ENCODE measurements at places on chromosomes 1 and 21.

GRCh38 chr1:67618285-67619018 lies 66.5 kb upstream of the GADD45A start:
- peak; percentile 81 for DNase-seq

DNA sequence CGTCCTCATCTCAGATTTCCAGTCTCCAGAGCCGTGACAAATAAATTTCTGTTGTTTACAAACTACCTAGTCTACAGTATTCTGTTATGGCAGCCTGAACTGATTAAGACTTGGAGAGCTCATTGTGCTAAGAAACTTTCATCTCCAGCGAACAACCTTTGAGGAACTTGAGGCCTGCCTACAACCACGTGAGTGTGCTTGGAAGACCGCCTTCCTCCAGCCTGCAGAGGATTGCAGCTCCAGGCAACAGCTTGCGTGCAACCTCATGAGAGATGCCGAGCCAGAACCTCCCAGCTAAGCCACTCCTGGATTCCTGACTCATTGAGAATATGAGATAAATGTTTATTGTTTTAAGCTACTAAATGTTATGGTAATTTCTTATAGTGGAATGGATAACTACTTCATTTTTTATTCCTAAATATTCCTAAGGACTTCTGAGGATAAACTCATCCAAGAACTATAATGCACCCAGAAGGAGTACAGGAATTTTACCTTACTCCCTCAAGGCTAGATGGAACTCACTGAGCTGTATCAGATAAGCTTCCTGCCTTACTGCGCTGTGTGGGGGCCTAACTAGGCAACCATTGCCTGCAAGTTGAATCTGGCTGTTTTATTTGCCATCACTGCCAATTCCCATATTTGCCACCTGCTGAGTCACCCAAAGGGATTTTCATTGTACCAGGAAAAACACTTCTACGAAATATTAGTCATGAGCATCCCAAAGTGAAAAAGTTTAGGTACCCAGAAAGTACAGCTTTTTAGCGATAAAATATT lies 17.6 kb downstream of the FAM177B start:
- DNase-seq: peak; percentile 87

- DNase-seq: no peak
Measured at GRCh38 chr1:235950318-235950717, 83.6 kb upstream of the LYST start.

GRCh38 chr21:14275702-14276205 lies 59.8 kb downstream of the RBM11 start:
- DNase-seq: no peak

GRCh38 chr21:15774590-15774989 lies 44.8 kb downstream of the USP25 start:
- peak; percentile 44 for DNase-seq

DNA sequence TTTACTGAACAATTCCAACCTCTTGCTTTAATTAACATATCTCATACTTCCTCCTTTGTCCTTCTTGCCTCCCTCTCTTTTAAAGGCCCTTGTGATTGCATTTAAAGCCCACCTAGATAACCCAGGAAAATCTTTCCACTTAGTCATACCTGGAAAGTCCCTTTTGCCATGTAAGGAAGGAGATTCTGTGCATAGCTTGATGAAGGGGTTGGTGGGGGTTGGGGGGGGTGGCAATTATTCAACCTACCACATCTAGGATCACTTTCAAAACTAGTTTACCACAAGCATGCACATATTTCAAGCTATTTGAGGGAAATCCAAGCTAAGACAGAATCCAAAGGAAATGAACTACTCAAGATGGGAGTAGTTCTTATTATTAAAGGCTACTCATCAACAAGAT lies 249.1 kb upstream of the PTBP2 start:
- peak; percentile 46 for DNase-seq

DNA sequence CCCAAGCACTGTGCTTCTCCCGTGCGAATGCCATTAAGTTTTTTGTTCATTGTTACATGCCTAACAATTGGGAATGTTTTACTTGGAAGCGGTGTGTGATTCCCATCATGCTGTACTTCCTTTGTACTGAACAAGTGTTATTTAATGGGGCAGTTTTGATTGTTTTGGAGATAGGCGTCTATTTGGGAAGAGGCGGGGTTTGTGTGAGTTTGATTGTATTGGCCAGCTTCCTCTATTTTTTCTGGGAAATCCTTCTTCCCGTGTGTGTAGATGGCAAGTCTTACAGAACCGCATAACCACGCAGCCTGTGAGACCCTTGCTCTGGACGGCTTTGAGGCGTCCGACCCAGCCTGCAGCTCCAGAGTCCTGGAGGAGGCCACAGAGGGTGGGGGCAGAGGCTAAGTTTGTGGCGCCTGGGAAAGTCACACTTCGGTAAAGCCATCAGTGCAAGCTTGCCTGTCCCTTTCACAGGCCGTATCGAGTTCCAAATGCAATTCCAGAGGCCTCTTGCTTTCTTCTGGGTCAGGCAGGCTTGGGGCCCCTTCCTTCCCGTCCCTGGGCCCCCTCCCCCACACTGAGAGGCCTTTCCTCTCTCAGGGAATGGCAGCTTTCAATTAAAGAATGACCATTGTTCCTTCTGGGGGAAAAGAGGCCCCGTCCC lies 210.3 kb downstream of the TOMM20 start:
- no peak for DNase-seq

DNA sequence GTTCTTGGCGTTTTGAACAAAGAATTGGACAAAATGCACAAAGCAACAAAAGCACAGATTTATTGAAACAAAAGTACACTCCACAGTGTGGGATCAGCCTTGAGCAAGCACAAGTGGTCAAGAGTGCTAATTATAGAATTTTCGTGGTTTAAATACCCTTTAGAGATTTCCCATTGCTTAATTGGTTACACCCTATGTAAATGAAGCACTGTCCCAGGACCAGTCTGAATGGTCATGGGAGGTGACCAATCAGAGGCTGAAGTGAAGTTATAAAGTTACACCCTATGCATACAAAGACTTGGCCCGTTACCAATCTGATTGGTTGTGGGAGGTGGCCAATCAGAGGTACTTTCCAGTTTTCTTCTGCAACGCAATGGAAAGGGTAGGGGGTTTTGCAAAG lies 223.6 kb downstream of the CENPF start:
- no peak for DNase-seq

GRCh38 chr1:224458296-224458695 lies 23.7 kb upstream of the WDR26 start:
- no peak for DNase-seq

Data from GM03348 (cell line).